NCI-H446 (cell line): ENCODE measurements at places on chromosomes 16 and 17.

DNA sequence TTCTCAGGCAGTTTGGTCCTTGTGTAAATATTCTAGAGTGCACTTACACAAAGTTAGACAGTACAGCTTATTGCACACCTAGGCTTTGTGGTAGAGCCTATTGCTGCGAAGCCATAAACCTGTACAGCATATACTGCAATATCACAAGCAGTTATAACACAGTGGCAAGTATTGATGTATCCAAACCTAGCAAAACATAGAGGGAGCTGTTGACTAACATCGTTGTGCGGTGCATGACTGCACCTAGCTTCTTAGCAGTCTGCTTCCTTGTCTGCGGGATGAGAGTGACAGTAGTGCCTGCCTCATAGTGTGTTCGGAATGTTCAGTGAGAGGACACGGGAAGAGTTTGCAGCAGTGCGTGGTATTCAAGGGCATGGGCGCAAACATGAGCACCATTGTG is 78.9 kb downstream of the MPRIP start:
- DNase-seq, result no peak

DNA sequence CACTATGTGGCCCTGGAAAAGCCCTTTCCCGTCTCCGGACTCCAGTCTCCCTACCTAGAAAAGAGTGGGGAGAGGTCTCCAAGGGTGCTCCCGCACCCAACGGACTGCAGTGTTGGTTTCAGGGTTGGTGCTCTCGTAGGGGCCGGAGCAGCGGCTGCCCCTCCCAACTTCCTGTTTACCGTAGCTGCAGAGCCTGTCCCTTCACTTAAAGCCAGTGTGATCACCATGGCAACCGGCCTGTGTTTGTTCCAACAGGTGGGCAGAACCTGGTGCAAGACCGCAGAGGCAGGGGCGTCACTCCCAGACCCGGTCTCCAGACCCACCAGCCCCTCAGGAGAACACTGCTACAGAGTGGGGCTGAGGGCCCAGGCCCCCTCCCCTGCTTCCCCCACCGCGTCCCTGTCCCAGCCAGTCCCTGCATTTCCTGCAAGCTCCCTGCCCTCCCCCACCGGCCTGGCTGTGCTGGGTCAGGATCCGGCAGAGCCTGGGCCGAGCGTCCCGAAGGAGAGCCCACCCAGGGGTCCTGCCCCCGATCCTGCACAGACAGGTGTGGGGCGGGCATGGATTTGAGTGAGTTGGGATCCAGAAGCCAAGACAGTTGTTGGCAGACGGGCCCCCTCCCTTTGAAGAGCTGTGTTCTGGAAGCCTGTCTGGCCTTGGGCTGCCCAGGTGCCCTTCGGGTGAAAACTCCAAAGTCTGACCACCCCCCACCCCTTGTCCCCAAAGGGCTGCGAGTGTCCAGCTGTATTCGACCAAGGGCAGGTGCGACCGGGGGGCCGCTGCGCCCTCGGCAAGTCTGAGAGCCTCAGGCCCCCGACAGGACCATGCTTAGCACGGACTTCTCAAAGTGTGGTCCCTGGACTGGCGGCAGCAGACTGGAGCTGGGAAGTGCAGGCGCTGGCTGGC is 1.5 kb upstream of the BAIAP3 start:
- no peak for DNase-seq

DNA sequence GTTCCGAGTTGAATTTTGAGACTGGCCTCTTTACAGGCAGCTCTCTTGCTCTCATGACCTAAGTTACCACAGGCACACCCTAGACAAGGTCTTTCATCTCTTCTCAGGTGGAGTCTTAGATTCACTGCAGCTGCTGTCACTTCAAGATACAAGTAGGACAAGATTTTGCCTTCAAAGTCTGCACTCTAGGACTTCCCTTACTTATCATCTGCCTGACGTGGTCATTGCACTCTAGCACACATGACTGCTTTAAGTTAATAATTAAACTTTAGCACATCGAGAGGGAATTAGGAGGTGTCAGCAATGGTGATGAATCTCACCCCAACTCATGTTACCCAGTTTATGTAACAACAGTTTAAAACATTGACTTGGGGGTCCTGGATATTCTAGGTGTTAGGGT is 25.6 kb downstream of the RNF135 start:
- DNase-seq, result no peak

- no peak for DNase-seq
Measured at GRCh38 chr17:59807892-59808509, 84.7 kb downstream of the TUBD1 start.

- no peak for DNase-seq
Measured at GRCh38 chr17:19880393-19880792, 12.7 kb upstream of the ULK2 start.

- DNase-seq, result no peak
Measured at GRCh38 chr17:12821376-12821940, 32.2 kb downstream of the ARHGAP44 start.

- DNase-seq, result peak; percentile 80
Measured at GRCh38 chr16:180681-181564, 664 bp downstream of the HBQ1 start.

DNA sequence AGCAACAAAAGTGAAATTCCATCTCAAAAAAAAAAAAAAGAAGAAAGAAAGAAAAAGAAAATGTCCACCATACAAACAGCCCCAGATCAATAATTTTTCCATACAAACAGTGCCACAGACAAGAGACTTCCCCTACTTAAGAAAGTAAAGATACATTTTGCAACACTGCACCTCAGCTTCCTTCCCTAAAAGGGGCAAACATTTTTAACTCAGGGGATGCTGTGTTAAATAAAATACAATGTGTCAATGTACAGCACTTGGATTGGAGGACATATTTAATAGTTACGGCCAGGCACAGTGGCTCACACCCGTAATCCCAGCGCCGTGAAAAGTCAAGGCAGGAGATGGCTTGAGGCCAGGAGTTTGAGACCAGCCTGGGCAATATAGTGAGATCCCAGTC is 22.3 kb downstream of the MYH11 start:
- no peak for DNase-seq

GRCh38 chr17:40242774-40243173 is 23.7 kb downstream of the WIPF2 start:
- DNase-seq, result no peak

- no peak for DNase-seq
Measured at GRCh38 chr17:31444026-31444425, 52.6 kb downstream of the RAB11FIP4 start.

DNA sequence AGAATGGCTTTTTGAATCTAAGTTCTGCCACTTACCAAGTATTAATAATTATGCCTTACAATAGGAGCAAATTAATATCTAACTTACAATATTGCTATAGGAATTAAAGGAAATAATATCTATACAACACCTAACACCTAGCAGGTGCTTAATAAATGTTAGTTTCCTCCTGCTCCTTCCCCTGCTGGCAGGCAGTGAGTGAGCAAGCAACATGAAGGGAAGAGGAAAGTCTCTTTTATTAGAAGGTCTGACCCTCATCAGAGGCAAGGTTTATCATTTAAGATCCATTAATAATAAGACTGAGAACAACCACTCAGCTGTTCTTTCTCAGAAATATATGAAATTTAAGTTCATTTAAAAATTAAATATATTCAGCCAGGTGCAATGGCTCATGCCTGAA is 6.7 kb upstream of the DYNC1LI2 start:
- DNase-seq, result no peak

- DNase-seq, result no peak
Measured at GRCh38 chr17:78797691-78798585, 15.9 kb upstream of the CYTH1 start.

GRCh38 chr17:16975277-16975651 is 3.3 kb upstream of the TNFRSF13B start:
- DNase-seq, result no peak

- DNase-seq, result no peak
Measured at GRCh38 chr17:61007980-61008379, 330.3 kb downstream of the BCAS3 start.

GRCh38 chr17:15444805-15445204 is 22.6 kb downstream of the CDRT4 start:
- no peak for DNase-seq

DNA sequence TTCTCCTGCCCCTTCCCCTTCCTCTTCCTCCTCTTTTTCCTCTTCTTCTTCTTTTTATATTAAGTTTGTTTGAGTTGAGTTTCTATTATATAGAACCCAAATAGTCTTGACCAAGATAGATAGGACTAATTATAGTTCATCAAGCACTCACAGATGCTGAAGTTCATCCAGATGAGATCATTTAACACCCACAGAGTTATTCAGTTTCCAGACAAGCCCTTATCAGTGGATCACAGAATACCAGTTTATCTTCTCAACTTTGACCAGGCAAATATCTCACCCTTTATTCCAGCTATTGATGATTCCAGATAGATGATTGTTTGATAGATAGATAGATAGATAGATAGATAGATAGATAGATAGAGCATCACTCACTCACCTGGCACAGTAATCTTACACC is 87.5 kb downstream of the AXIN2 start:
- DNase-seq, result no peak

DNA sequence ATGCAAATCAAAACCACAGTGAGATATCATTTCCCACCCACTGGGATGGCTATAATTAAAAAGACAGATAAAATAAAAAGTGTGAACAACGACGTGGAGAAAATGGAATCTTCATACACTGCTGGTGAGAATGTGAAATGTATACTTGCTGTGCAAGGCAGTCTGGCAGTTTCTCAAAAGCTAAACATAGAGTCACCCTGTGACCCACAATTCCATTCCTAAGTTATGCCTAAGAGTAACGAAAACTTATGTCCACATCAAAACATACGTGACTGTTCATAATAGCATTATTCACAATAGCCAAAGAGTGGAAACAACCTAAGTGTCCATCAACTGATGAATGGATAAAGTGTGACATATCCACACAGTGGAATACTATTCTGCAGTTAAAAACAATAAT is 38.1 kb upstream of the VPS4A start:
- no peak for DNase-seq

DNA sequence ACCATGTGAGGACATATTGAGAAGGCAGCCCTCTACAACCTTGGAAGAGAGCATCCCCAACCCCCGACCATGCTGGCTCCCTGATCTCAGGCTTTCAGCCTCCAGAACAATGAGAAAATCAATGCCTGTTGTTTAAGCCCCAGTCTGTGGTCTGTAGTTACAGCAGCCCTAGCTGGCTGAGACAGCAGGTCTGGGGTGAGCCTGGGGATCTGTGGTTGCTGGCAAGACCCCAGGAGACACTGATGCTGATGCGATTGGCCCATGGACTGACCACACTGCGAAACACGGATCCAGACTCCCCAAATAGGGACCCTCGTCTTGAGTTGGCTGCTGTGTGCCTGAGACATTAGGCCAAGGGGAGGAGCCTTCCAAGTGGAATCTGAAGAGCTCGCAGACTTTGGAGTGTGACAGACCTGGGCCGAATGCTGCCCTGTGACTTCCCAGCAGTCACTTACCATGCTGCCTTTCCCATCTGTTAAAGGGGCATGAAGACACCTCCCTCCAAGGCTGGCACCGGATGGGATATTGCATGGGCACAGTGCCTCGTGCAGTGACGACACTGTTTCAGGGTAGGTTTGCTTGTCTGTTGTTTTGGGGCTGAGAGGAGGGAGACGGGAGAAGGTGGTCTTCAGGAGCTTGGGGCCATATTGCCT is 147.8 kb upstream of the RPL38 start:
- no peak for DNase-seq
